ENCODE measurements at places on chromosomes 11 and 22.
A peak's percentile ranks its signal among the peaks of the same experiment; 100 is the strongest.

- no peak for DNase-seq
These were observed 25.4 kb upstream of the SEZ6L start for GRCh38 chr22:26143806-26144325.

GRCh38 chr11:94794287-94795168 lies 26.4 kb downstream of the AMOTL1 start:
- no peak for DNase-seq

GRCh38 chr11:123543797-123544196 lies 110.6 kb downstream of the SCN3B start:
- no peak for DNase-seq

DNA sequence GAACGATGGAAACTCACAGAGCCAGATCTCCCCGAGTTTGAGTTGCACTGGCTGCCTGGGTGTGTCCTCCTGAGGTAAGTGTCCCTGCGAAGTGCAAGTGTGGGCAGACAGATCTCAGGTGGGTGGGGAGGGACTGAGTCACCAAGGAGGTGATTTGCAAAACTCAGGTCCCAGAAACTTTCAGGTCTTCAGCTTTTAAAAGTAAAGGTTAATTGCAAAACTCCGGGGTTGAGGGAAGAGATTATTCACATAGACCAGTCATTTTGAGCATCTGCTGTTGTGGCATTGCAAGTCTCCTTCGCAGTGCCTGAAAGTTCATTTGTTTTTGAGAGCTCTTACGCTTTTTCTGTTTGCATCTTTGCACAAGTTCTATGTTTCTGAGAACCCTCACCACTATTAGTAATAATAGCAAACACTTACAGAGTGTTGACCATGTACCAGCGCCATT lies 7.1 kb downstream of the CD44 start:
- peak; percentile 77 for DNase-seq
